ENCODE measurements at places on chromosomes 2 and 18.

DNA sequence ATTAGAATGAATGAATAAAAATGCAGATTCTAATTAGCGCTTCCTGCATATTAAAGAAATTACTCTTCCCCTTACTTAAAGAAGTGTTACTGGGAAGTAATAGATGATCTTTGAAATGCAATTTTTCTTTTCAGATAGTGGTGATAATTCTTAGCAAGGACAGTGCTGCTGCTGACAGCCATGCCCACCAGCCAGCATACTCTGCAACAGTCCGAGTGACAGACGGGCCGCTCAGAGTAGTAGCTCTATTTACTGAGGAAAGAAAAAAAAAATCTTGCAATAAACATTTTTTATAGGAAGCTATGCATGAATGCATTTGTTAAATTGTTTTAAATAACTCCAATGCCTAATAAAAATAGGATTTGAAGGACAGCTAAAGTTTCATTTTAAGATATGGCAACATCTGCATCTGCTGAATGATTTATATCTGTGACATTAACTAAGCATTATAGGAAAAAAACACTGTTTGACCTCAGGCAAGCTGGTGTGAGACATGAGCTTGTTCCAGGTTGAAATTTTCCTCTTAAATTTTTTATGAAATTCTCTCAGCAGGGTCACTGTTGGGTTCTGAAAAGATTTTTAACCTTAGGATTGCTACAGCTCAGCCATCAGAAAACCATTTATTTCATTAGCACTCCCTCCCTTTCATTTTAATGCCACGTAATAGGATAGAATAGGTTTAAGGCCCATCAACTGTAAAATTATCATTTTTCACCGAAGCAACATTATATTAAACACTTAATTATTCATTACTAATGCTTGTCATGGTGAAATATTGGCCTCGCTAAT is 393.8 kb downstream of the DCDC2C start:
- no peak for DNase-seq

DNA sequence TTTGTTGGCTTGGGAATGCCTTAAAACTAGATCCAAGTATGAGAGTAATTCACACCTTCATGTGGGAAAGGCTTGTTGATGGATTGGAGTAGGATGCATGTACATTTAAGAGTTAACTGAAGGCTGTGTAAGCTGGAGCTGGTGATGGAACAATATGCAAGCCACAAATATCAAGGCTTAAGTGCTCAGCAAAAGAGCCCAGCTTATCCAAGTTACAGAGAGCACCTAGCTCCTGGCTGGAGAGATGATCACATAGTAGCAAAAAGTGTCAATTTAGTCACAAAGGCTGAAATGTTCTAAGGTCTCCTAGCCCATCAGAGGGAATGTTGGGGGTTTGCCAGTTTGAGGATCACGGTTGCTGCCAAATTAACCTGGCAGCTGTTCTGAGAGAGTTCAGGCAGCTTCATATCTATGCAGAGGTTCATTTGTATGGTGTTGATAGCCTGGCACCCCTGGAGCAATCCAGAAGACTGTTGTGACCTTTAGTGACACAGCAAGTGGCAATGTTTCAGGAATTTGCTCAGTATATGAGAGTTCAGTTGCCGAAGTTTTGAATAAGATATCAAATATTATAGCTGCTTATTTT is 228.2 kb downstream of the DOK6 start:
- DNase-seq: no peak

GRCh38 chr2:219641390-219642068 is 14.1 kb downstream of the SLC4A3 start:
- DNase-seq: no peak

DNA sequence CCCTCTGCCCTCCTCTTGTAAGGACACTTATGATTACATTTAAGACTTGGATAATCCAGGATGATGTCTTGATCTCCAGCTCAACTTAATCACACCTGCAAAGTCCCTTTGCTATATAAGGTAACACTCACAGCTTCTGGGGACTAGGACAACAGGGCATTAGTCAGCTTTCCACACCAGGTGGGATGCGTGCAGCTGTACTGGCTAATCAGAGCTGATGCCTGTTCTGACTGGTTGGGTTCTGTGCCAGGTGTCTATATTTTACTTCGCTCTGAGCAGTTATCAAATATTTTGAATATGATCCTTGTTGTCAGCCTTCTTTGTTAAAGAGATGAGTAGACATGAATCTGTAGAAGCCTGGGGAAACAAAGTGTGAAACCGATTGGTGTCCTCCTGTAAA is 115.5 kb upstream of the ATP8B1 start:
- DNase-seq: no peak

GRCh38 chr2:6793371-6793770 is 72.3 kb downstream of the CMPK2 start:
- DNase-seq: peak; percentile 79

- no peak for DNase-seq
Measured at GRCh38 chr2:220165401-220165800, 538.0 kb downstream of the SLC4A3 start.

GRCh38 chr2:71100195-71100964 is 29.6 kb downstream of the MCEE start:
- DNase-seq: peak; percentile 75

DNA sequence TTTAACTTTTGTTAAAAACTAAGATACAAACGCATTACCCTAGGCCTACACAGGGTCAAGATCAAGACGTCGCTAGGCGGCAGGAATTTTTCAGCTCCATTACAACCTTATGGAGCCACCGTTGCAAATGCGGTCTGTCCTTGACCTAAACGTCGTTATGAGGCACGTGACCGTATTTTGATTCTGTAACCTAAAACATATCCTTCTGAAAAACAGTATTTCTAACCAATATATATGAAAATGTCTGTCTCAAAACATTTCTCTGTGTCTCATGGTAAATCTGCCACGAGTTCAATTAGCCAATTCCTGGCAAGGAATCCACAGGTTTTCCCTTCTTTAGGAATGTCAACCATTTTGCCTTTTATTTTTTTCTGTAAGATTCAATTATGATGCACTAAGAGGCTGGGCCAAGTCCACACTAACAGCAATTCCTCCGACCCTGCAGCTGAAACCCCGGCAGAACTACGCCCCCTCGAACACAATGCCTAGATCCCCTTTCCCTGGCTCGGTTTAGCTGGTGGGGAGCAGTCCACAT is 1.7 kb downstream of the RTN4 start:
- DNase-seq: peak; percentile 64

DNA sequence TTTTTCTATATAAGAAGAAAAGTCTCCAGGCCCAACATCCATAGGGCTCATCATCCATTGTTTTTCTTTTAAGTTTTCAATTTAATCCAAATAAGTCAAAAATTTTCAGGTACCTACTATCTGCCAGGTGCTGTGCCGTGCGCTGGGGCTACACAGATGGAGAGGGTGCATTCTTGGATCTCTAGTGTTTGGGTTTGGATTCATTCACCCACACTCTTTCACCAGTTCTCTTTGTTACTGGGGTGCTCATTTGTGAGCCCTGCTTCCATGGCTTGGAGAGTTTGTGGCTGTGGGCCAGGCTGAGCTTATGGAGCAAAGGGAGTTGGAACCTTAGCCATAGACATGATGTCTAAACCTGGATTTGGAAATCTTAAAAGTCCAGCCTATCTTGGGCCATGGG is 51.0 kb downstream of the CDK15 start:
- no peak for DNase-seq

DNA sequence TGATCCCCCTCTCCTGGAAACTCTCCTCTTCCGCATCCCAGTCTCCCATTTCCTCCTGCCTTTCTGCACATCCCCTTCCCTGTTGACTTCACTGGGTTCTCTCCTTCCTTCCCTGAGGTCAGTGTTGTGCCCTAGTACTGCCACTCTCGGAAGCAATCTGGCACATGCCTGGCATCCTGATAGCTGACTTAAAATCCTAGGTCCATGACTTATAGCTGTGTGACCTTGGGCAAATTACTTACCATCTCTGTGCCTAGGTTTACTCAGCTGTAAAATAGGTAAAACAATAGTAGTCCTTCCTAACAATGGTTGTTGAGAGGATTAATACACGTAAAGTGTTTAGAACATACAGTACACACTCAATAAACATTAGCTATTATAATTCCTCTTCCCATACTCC is 9.3 kb downstream of the EVA1A start:
- DNase-seq: no peak

DNA sequence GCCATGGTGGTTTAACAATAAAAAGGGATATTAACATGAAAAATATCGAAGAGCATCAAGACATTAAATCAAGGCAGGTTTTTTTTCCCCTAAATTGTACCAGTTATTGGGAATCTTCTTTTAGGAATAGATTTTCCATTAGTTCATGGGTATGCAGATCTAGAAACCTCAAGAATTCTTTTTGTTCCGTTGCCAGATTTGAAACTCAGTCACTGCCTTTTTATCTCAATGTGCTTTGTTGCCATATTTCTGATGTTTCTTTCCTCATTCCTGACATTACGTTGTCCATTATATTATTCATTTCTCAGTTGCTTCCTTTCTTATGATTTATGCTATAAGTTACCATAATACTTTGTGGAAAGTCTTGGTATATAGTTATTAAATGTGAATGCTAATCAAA is 162.2 kb downstream of the CD226 start:
- DNase-seq: no peak

DNA sequence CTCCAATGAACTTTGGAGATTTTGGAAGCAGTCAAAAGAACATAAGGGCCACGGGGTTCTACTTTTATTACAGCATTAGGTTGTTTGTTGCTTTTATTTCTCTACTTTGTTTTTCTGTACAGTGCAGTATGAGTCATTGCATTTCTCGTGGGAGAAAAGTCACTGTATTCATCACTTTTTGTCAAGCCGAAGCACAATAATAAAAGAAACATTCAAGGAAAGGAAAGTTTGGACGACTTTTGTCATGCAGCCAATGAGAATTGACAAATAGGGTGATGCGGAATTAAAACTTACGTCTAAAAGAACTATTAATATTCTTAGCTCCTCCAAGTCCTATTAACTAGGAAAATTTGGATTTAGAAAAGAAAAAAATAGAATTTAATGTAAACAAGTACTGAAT is 209.9 kb downstream of the TMEM182 start:
- peak; percentile 56 for DNase-seq

- no peak for DNase-seq
Measured at GRCh38 chr2:208648368-208648767, 241.8 kb downstream of the PTH2R start.

DNA sequence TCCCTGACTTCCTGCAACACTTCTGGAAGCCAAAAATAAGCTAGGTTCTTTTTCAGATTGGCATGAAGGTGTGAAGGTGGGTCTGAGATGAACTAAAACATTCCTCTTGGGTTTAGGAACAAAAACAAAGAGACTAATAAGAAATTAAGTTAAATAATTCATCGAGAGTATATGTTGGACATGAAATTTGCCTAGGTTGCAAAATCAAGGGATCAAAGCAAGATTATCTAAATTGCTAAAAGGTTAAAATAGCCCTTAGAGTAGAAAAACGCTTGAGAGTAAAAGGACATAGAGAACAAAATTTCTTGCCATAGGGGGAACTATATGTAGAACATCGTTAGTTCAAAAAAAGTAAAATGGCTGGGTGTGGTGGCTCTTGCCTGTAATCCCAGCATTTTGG is 845.9 kb upstream of the NXPH2 start:
- no peak for DNase-seq

- DNase-seq: no peak
Measured at GRCh38 chr18:23506393-23506792, 3.1 kb downstream of the RMC1 start.

DNA sequence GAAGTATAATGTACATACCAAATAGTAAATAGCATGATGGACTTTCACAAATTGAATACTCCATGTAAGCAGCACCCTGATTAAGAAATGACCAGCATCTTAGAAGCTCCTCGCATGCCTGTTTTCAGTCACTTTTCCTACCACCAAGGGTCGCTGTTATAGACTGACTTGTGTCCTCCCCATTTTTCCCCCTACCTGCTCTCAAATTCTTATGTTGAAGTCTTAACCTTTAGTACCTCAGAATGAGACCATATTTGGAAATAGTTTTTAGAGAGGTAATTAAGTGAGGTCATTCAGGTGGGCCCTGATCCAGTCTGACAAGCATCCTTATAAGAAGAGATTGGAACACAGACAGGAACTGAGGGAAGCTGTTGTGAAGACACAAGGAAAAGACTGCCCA is 125.9 kb downstream of the LYPD6 start:
- peak; percentile 5 for DNase-seq
